ENCODE measurements at places on chromosomes 4 and X.
A peak's percentile ranks its signal among the peaks of the same experiment; 100 is the strongest.

- DNase-seq, result no peak
Measured at GRCh38 chr4:11702886-11703557, 274.3 kb upstream of the HS3ST1 start.

GRCh38 chr4:112361181-112361791 is 64.1 kb downstream of the ALPK1 start:
- DNase-seq, result no peak

- no peak for DNase-seq
Measured at GRCh38 chrX:103688946-103689345, 2.4 kb upstream of the MORF4L2 start.

DNA sequence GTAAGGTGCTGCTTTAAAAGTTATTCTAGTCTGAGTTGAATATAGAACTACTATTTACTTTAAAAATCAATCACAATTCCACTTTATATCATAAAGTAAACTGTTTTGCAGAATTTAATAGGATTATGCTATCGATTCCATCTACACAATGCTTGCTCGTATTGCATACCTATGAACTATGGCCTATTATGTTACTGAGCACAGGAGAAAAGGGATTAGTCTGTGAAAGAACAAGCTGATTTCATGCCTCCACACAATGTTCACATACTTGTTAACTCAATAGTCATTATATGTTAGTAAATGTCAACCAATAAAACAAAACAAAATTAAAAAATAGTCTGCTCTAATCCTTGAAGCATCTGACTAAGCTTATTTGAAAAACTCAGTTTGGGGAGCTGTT is 223.6 kb downstream of the PCDH10 start:
- DNase-seq, result no peak

- DNase-seq, result no peak
Measured at GRCh38 chrX:9832811-9833210, 46.6 kb downstream of the SHROOM2 start.

DNA sequence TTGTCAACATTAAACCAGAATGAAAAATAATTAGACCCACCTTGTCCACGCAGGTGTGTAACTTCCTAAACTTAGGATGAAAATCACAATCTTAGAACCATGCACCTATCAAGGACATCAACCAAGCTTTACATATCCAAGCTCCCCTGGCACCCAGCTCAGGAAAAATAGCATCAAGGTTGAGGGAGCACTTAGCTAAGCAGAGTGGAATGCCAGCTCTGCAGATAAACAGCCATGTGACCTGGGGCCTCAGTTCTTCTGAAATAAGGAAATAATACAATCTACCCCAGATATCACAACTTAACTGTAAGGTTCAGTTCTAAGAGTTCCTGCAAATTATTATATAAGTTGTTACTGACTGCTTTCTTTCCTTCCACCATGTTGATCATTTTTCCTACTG is 64.7 kb downstream of the DHX15 start:
- no peak for DNase-seq

DNA sequence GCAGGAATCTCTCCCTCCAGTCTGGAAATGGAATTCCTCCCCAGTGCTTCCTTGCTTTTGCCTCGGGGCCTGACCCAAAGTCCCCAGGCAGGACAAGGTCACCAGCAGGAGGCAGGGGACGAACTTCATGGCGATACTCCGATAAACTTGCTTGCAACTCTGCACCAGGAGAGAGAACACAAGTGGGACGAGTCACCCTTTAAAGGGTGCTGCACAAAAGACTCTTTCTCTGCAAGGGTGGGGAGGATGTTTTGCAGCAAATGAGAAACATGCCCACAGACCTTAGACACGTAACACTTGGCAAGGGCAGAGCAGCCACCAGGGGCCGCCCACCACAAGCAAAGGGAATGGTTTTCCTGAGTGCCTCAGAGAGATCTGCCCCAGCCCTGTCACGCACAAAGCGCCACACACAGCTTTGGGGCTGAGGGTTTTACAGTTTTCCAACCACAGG is at the start of gene FGFBP2:
Gene FGFBP2, minus strand, starts transcription at position 175 of the 451 bp plus-strand sequence. Its CDS starts 46 bp downstream, at position 129.
- peak; percentile 15 for DNase-seq
